ENCODE measurements at places on chromosomes 4 and X. TPM values are rescaled to one million over a fixed set of nuclear protein-coding genes. Genes with fewer than 3 reads are reported as not detected.

Gene HTATSF1
- 61.5 TPM for total RNA-seq

Gene IBSP
- not detected for total RNA-seq

Gene ETDB
- not detected for total RNA-seq

Gene RPL9
- 2,057 TPM for total RNA-seq

Gene CDKL2
- 1.2 TPM for total RNA-seq

Gene EXOC1L
- not detected for total RNA-seq

Gene GABRQ
- total RNA-seq: 0.04 TPM

Gene FHIP1A
- 11.6 TPM for total RNA-seq

Gene APLN
- total RNA-seq: 2.1 TPM

Gene MAOB
- total RNA-seq: 21.0 TPM

Gene NUDT11
- total RNA-seq: 0.75 TPM

Gene KLB
- total RNA-seq: 0.11 TPM

Gene DACH2
- total RNA-seq: not detected

Gene CABS1
- total RNA-seq: not detected

Gene TLR7
- total RNA-seq: 0.22 TPM

Gene PTPN13
- 12.1 TPM for total RNA-seq

Gene DDX53
- not detected for total RNA-seq

Gene RBM46
- not detected for total RNA-seq

Gene TRAM1L1
- 0.90 TPM for total RNA-seq

Gene COL25A1
- 0.59 TPM for total RNA-seq

Gene PPBP
- total RNA-seq: 1.6 TPM

Gene PCDH10
- 0.44 TPM for total RNA-seq

Gene AP1AR
- 10.2 TPM for total RNA-seq

Gene SORCS2
- 1.5 TPM for total RNA-seq

Gene CDKL5
- 9.8 TPM for total RNA-seq

Gene NSUN7
- 1.9 TPM for total RNA-seq

Gene AFP
- not detected for total RNA-seq

Gene HDAC6
- 27.1 TPM for total RNA-seq

Gene FAM9C
- not detected for total RNA-seq

Gene FAM9B
- total RNA-seq: not detected

Gene PRDM8
- 2.2 TPM for total RNA-seq

Gene BGN
- 141 TPM for total RNA-seq

Gene TEX13A
- total RNA-seq: not detected

Gene SLC30A9
- 60.8 TPM for total RNA-seq

Gene MGAT4D
- not detected for total RNA-seq

Gene CRMP1
- 0.37 TPM for total RNA-seq

Gene PSAPL1
- total RNA-seq: 0.12 TPM

Gene FAT4
- total RNA-seq: 15.2 TPM

Gene SRPK3
- total RNA-seq: 19.4 TPM

Gene TMEM165
- total RNA-seq: 90.1 TPM

Gene DNAJB14
- total RNA-seq: 15.1 TPM

Gene WDFY3
- total RNA-seq: 27.6 TPM

Gene MTMR1
- total RNA-seq: 21.0 TPM

Gene SPANXD
- not detected for total RNA-seq

Gene MMRN1
- total RNA-seq: 6.9 TPM

Gene DCAF12L2
- 0.15 TPM for total RNA-seq

Gene HHIP
- 0.31 TPM for total RNA-seq

Gene EGFL6
- not detected for total RNA-seq

Gene TMSB15A
- 1.5 TPM for total RNA-seq

Gene TMEM164
- total RNA-seq: 36.6 TPM

Gene AMBN
- total RNA-seq: not detected

Gene SULT1E1
- total RNA-seq: not detected

Gene PRICKLE3
- total RNA-seq: 7.2 TPM

Gene DCAF4L1
- total RNA-seq: not detected

Measured in right atrium auricular region (tissue), 2 donors.